Upper lobe of right lung (tissue), 1 donor: ENCODE measurements at places on chromosomes 5 and 9.

- no peak for DNase-seq
These were observed 237.1 kb downstream of the RFX3 start for GRCh38 chr9:3288686-3289085.

- DNase-seq = peak; percentile 75
These were observed 1.8 kb downstream of the ARRDC1 start for GRCh38 chr9:137607141-137607857.

DNA sequence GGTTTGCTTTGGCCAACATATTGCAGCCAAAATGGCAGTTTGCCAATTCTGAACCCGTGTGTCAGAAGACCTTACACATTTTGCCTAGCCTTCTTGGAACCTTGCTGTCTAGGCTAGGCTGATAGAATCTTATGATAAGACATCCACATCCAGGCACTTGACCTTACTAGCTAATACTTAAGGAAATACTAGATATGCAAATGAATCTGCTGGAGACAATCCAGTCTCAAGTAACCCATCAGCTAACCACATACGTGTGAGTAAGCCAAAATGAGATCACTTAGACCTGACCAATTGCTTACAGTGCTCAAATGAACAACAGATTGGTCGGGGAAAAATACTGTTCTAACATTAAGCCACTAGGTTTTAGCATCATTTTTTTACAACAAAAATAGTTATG, 1504.6 kb upstream of the CDH9 start:
- DNase-seq = no peak

- DNase-seq = no peak
These were observed 103.6 kb upstream of the PAM start for GRCh38 chr5:102651466-102651865.

GRCh38 chr5:127170918-127171600, 97.8 kb upstream of the C5orf63 start:
- DNase-seq = no peak

DNA sequence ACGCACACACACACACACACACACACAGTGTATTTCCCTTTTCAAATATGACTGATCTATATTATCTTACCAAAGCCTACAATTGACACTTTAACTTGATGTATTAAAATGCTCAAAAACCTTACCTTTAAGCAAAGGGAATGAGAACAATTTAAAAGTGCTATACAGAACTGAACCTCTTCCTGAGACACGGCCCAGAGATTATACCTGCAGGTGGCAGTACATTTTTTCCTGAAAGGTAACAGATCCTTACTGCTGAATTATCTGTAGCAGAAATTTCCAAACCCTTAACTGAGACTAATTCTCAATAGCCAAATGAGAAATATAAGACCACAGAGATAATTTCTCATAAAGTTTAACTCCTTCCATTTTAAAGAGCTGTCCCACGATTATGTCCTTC, 91.1 kb downstream of the MYO10 start:
- DNase-seq = no peak

- DNase-seq = no peak
These were observed 31.6 kb downstream of the S1PR3 start for GRCh38 chr9:89022902-89023301.

DNA sequence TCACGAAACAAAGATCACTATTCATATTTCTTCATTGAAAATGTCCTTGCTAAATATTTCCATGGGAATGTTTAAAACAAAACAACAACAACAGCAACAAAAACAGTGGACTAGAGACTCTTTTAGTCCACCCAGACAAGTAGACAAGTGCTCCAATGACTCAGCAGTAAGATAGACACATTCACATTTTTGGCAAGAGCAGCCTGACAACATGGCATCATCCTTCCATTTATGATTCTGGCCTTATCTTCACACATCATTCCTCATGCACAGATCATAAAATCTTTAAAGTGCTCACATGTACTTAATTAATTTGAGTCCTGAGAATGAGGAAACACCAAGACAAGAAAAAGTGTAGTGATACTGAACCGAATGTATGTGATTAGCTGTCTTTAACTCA, 132.6 kb upstream of the PDE4D start:
- no peak for DNase-seq

- no peak for DNase-seq
These were observed 204.5 kb downstream of the RGS3 start for GRCh38 chr9:113668061-113668460.

- no peak for DNase-seq
These were observed 10.7 kb downstream of the NANS start for GRCh38 chr9:98067184-98067583.

- no peak for DNase-seq
These were observed 15.3 kb downstream of the MYMK start for GRCh38 chr9:133509179-133510083.

DNA sequence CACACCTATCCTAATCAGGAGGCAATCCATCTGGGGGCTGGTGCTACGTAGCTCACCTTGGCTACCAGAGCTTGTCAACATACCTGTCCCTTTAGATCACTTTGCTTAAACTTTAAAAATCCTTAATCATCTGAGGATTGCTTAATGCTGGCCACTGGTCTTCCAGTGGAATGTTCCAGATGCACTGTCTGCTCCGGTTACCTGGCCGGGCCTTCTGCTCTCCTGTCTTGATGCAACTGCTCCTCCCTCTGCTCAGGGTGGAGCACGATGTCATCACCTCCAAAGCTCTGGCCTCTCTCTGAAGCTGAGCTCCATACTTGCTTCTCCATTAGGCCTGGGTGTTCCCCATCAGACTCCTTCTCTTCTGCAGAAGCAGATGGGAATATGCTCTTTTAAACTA, 106.5 kb upstream of the OTULINL start:
- no peak for DNase-seq
